Ureter (tissue), 1 donor: ENCODE measurements at places on chromosomes 2 and 18. TPM values are rescaled to one million over a fixed set of nuclear protein-coding genes. Genes with fewer than 3 reads are reported as not detected.

GTF2A1L gene
- total RNA-seq, result not detected

HOXD12 gene
- total RNA-seq, result not detected

- DNase-seq, result no peak
Measured at GRCh38 chr2:230335461-230335863, 8.5 kb downstream of the SP140L start.

ZNF396 gene
- total RNA-seq, result 4.8 TPM

IL18RAP gene
- 2.6 TPM for total RNA-seq

SIX3 gene
- total RNA-seq, result not detected

OXER1 gene
- 3.1 TPM for total RNA-seq

GRCh38 chr18:44824884-44825283, 144.2 kb downstream of the SETBP1 start:
- DNase-seq, result no peak

DNA sequence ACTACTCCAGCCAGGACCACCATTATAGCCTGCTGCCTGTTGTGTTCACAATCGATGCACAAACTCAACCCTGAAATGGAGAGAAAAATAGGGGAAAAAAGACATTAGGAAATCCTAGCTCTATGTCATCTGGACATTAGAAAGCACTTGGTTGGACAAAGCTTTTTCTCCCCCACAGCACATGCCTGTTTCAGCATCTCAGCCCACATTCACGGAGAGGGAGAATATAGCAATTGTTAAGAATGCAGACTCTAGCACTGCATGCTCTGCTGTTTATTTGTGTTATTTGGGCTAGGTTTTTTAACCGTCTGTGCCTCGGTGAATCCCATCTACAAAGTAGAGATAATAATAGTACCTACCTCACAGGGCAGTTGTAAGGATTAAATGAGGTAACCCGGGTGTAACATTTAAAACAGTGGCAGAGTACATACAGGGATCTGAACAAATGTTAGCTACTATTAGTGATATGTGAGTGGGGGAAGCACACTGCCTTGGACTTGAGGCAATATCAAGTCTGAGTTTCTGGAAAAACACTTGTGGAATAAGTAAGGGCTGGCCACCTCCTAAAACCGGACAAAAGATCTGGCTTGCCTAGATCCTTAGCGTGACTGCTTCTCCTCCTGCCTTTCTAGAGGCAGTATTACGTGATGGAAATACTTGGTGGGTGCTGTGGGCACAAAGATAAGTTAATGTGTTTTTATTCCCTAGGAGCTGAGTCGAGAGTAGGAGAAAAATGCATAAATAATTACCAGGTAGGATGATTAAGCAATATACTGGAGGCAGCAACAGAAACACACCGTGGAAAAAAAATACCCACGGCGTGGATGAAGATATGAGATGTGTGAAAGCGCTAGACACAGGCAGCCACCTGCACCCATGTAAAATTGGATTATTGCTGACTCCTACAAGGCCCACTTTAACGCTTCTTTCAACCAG, 1.0 kb upstream of the PPP1CB start:
- no peak for DNase-seq

DNA sequence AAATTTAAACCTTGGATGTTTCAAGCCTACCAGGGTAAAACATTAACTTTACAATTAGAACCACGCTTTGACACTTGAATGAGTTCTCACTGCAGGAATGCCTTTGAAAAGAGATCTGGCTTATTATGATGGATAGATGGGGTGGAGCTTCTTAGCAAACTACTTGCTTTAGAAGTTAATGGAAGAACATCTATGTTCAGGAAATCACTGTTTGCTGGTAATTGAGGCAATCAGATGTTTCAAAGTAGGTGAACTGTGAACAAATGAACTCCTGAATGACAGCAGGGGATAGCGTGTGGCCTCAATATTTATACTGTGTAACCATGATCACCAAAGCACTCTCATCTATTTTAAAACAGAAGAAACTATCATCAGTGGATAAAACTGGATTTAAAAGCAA, 383.6 kb downstream of the PIK3C3 start:
- no peak for DNase-seq

- DNase-seq, result no peak
Measured at GRCh38 chr2:130827502-130828251, 9.0 kb upstream of the ARHGEF4 start.

AQP12B gene
- total RNA-seq, result not detected

RNF152 gene
- 52.9 TPM for total RNA-seq

FAM110C gene
- total RNA-seq, result 21.8 TPM

UGT1A10 gene
- 3.0 TPM for total RNA-seq

DPYSL5 gene
- not detected for total RNA-seq

GRCh38 chr2:214107726-214108125, 303.1 kb upstream of the VWC2L start:
- no peak for DNase-seq

GRCh38 chr18:32346671-32347070, 124.0 kb downstream of the GAREM1 start:
- DNase-seq, result no peak

- DNase-seq, result no peak
Measured at GRCh38 chr18:615773-616172, 19.0 kb downstream of the CLUL1 start.

- no peak for DNase-seq
Measured at GRCh38 chr2:29166242-29167039, 51.2 kb downstream of the CLIP4 start.

TDRD15 gene
- 0.10 TPM for total RNA-seq

DNA sequence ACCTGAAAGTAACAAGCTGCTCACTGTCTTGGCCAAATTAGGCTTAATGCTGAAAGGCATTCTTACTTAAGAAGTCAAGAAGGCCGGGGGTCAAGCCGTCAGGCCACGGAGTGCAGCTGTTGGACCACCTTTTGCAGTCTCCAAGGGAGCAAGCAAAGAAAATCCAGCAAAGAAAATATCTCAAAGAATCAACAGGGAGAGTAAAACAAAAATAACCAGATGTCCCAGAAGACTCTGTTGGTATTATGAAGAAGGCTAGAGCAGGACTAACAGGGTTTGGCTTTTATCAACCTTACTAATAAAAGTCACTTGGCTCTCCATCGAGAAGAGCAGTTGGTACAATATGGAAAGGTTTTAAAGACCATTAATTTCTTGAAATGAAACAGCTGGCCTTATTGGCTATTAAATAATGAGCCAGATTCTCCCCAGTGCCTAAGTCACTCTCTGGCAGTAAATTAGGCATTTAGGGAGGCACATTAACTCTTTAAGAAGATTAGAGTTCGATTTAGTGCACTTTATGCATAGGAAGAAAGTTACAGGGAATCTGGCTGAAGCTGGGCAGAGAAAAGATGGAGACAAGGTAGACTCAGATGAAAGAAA, 110.8 kb upstream of the NRP2 start:
- no peak for DNase-seq

CABYR gene
- 6.7 TPM for total RNA-seq

ACKR3 gene
- 21.3 TPM for total RNA-seq

DNA sequence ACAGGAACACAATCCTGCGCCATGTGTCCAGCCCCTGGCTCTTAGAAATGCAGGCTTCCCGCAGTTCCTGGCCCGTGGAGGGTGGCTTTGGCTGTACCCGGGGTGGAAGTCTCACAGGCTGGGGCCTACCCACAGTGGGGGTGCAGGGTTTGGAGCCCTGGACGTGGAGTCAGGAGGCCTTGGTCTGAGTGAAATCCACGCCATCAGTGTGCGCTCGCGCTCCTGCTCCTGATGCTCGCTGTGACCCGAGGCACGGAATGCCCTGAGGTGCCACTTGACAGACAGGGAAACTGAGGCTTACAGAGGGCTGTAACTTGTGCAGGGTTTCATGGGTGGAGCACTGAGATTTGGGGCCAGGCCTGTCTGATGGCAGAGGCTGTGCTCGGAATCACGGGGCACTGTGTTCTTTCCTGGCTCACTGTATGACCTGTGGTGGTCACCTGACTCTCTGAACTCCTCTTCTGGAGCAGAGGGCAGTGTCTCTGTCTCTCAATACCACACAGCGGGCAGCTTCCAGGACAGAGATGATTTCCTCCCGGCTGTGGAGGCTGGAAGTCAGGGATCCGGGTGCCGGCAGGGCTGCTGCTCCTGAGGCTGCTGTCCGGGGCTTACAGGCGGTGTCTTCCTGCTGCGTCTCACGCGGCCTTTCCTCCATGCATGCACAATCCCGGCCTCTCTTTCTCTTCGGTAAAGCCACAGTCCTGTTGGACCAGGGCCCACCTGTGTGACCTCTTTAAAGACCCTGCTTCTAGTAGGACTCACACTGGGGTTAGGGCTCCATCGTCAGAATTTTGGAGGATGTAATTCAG, 25.9 kb upstream of the ALLC start:
- DNase-seq, result peak; percentile 35

ANKRD36 gene
- 41.2 TPM for total RNA-seq

DNA sequence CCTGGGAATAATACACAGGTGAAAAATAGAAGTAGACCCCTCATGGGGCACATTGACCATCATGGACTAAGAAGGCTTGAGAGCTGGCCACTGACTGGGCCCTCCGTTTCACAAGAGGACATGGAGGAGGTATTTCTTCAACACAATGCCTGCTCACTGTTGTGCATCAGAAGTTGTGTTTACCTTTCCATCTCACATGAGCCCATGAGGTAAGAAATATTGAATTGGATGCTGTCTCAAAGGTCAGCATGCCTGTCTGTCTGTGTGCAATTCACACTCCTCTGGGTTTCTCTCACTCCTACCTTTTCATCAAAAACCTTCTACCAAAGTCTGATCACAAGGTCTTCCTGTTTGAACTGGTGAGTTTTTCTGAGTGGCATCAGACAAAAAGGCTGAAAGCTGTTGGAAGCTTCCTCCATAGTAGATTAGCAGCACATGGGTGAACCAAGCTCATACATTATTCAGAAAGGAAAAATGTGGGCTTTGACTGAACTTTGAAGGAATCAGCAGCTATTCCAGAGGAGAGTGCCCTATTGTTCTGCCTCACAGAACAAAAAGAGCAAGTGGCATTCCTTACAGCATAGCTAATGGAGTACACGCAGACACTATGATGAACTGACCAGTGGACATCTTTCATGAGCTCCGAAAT, 143.2 kb upstream of the RND3 start:
- no peak for DNase-seq

- no peak for DNase-seq
Measured at GRCh38 chr2:137115081-137115794, 349.9 kb downstream of the THSD7B start.

- no peak for DNase-seq
Measured at GRCh38 chr18:65436430-65436829, 314.4 kb upstream of the CDH7 start.
